IPS DF 6.9 (cell line): ENCODE measurements at places on chromosomes 6 and 20.

DNA sequence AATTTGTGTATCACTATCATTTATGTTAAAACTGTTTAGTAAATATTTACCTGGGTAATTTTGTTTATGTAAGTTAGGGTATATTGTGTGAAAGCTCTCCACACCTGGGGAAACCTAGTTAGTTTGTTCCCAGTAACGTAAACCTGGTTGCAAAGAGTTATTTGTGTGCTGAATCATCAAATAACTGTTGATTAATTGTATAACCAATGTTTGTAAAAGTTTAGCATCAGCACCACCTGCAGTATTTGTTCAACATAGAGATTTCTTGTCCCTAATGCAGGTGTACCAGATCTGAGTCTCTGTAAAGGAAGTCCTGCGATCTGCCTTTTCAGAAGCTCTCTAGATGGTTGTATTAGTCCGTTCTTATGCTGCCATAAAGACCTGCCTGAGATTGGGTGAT is 440.4 kb downstream of the COL12A1 start:
- no peak for DNase-seq
- no peak overlapping the region for H3K4me3 ChIP-seq
- no peaks in the 10 kb centered on the region for H3K4me1 ChIP-seq
- no peak overlapping the region for H3K27ac ChIP-seq
- no peaks in the 10 kb centered on the region for H3K27me3 ChIP-seq
- no peaks in the 10 kb centered on the region for H3K36me3 ChIP-seq

- H3K4me3 ChIP-seq, result peak overlapping the region; percentile 56; the same call in 1 of the 2 replicates
- H3K27me3 ChIP-seq, result peaks cover 5% of the 10 kb centered on the region; the same call in 1 of the 2 replicates
- no peak overlapping the region for H3K27ac ChIP-seq
- no peak for DNase-seq
- no peaks in the 10 kb centered on the region for H3K36me3 ChIP-seq
Observed at GRCh38 chr20:63829945-63830835, 874 bp downstream of the ZBTB46 start.

- H3K27me3 ChIP-seq, result no peaks in the 10 kb centered on the region
- peaks cover 14% of the 10 kb centered on the region for H3K36me3 ChIP-seq
- H3K4me3 ChIP-seq, result no peak overlapping the region
- no peak for DNase-seq
Observed at GRCh38 chr20:59026904-59027740, 5.0 kb downstream of the ATP5F1E start.

- peaks cover 3% of the 10 kb centered on the region; the same call in 1 of the 2 replicates for H3K4me1 ChIP-seq
- no peaks in the 10 kb centered on the region for H3K27me3 ChIP-seq
- DNase-seq, result peak; percentile 27
- no peaks in the 10 kb centered on the region for H3K36me3 ChIP-seq
- no peak overlapping the region for H3K4me3 ChIP-seq
- no peak overlapping the region for H3K27ac ChIP-seq
Observed at GRCh38 chr6:22921828-22922227, 352.5 kb downstream of the HDGFL1 start.

DNA sequence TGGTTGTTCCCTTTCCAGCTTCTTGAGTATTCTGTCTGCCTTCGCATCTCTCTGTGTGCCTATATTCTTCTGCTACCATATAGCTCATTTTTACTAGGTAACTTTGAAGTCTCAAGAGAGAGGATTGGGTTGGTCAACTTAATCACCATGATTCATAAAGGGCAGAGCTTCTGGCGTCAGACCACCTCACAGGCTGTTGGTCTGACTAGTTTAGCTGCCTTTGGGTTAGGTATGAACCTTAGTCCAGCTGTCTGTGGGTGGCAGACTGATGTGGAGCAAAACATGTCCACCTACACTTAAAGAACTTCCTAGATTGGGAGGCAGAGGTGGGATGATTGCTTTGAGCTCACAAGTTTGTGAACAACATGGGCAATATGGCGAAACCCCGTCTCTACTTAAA is 192.2 kb upstream of the SGK1 start:
- H3K27ac ChIP-seq, result no peak overlapping the region
- H3K27me3 ChIP-seq, result no peaks in the 10 kb centered on the region
- H3K4me3 ChIP-seq, result no peak overlapping the region
- no peak for DNase-seq
- H3K4me1 ChIP-seq, result 0 out of 2 replicates have a peak, but pooled peaks cover 2% of the 10 kb centered on the region
- no peaks in the 10 kb centered on the region for H3K36me3 ChIP-seq

DNA sequence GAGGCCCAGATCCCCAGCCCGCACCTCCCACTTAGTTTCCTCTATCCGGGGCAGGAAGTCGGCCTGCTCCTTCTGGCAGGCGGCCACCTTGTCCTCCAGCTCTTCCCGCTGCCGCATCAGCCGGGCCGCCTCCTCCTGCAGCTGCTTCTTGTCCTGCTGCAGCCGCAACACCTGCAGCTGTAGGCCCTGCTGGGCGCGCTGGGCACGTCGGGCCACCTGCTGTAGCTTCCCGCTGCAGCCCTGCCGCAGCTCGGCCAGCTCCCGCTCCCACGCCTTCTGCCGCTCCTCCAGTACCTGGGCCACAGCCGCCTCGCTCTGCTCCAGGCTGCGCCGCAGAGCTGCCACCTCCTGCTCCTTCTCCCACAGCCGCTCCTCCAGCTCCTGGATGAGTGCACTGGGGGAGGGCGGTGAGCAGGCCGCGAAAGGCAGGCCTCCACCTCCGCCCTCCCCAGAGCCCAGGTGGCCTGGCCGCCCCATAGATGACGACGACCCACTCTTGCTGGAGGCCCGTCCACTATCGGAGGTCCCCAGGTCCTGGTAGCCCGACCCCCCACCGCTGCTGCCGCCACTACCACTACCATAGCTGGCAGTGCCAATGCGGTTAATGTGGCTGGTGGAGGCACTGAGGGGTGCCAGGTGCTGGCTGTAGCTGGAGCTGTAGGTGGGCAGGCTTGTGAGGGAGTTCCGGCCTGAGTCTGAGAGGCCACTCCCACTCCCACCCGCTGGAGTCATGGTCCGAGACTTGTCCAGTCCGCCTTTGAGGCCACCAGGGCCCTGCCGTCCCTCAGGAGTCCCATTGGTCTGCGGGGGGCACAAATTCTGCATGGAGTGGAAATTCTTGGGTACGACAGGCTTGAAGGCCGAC is 6.0 kb upstream of the FASTKD5 start:
- no peak for DNase-seq
- H3K27ac ChIP-seq, result no peak overlapping the region
- peaks cover 9% of the 10 kb centered on the region for H3K4me1 ChIP-seq
- H3K27me3 ChIP-seq, result no peaks in the 10 kb centered on the region
- no peak overlapping the region for H3K4me3 ChIP-seq

GRCh38 chr6:44951253-44951747 is 376.8 kb upstream of the RUNX2 start:
- no peaks in the 10 kb centered on the region for H3K36me3 ChIP-seq
- H3K27me3 ChIP-seq, result no peaks in the 10 kb centered on the region
- H3K27ac ChIP-seq, result no peak overlapping the region
- H3K4me3 ChIP-seq, result no peak overlapping the region

DNA sequence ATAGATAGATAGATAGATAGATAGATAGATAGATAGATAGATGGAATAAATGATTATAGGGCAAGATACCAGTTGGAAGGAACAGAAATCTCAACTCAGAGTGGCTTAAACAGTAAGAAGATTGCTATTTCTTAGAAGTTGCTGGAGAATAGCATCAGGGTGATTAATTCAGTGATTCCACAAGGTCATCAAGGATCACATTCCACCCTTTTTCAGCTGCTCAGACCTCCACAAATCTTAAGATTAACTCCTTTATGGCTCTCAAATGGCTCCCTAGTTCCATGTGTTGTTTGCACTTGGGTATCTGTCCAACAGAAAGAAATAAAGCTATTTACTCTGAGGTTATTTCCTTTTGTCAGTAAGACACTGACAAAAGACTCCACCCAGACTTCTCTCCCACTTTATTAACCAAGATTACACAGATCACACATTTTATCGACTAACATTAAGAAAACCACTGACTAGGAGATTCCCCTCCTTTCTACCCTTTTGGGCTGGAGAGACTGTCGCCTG is 68.3 kb upstream of the KIF16B start:
- H3K27ac ChIP-seq, result no peak overlapping the region
- no peaks in the 10 kb centered on the region; the same call in 1 of the 2 replicates for H3K4me1 ChIP-seq
- H3K4me3 ChIP-seq, result no peak overlapping the region
- no peaks in the 10 kb centered on the region for H3K36me3 ChIP-seq

DNA sequence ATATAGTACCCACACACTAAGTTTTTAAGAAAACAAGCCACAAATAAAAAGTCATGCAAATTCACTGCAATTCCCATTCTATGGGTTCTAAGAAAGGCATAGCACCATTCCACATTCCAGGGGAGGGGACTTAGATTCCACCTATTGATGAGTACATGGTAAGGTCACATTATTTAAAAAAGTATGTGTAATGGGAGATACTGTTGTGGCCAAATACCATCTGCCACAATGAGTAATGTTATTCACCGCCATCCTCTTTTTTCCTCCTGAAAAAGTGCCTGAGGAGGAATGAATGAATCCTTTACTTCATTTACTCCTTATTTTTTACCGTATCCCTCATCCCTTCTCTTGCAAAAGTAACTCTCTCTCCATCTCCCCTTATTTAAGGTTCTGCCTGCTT is 27.0 kb upstream of the ADGRF1 start:
- H3K36me3 ChIP-seq, result no peaks in the 10 kb centered on the region
- H3K4me1 ChIP-seq, result no peaks in the 10 kb centered on the region
- H3K27ac ChIP-seq, result no peak overlapping the region
- H3K4me3 ChIP-seq, result no peak overlapping the region
- H3K27me3 ChIP-seq, result no peaks in the 10 kb centered on the region

DNA sequence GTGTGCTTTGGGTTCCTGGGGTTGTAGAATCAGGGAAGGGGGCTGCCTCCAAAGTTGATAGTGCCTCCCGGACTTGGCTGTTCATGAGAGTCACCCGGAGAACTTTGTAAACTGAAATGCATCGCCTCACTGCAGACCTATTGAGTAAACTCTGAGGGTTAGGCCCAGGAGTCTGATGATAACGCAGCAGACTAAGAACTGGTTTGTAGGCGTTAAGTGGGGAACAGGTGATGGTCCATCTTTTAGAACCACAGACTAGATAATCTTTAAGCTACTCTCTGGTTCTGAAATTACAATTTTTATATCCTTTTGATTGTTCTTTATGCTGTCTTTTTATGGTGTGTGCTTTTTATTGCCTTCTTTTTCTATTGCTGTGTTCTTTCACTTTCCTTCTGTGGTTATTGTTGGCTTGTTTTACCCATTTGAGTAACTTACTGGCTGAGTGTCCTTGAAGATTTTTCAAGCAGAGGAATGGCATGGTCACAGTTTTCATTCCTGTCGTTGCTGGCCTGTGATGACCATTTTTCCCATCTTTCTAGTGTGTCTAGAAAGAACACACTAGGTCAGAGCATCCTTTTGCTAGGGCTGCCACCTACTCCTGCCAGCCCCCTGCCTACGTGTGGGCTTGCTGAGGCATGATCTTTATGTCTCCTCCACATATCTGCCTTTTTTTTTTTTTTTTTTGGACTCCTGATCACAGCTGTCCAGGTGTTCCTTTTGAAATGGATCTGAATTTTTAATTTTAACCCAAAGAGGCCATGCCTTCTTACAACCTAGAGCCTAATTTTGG is 30.9 kb downstream of the LRRC1 start:
- no peaks in the 10 kb centered on the region for H3K27me3 ChIP-seq
- no peak for DNase-seq
- H3K36me3 ChIP-seq, result no peaks in the 10 kb centered on the region
- H3K27ac ChIP-seq, result no peak overlapping the region
- H3K4me3 ChIP-seq, result no peak overlapping the region

- no peak for DNase-seq
- no peaks in the 10 kb centered on the region for H3K27me3 ChIP-seq
- no peaks in the 10 kb centered on the region for H3K4me1 ChIP-seq
- H3K36me3 ChIP-seq, result no peaks in the 10 kb centered on the region
- no peak overlapping the region for H3K4me3 ChIP-seq
Observed at GRCh38 chr6:135707426-135707825, 144.1 kb upstream of the PDE7B start.

- H3K36me3 ChIP-seq, result no peaks in the 10 kb centered on the region
Observed at GRCh38 chr6:139920027-139920775, 545.8 kb upstream of the CITED2 start.
